ENCODE measurements at places on chromosomes 13 and 19.
A peak's percentile ranks its signal among the peaks of the same experiment; 100 is the strongest.

DNA sequence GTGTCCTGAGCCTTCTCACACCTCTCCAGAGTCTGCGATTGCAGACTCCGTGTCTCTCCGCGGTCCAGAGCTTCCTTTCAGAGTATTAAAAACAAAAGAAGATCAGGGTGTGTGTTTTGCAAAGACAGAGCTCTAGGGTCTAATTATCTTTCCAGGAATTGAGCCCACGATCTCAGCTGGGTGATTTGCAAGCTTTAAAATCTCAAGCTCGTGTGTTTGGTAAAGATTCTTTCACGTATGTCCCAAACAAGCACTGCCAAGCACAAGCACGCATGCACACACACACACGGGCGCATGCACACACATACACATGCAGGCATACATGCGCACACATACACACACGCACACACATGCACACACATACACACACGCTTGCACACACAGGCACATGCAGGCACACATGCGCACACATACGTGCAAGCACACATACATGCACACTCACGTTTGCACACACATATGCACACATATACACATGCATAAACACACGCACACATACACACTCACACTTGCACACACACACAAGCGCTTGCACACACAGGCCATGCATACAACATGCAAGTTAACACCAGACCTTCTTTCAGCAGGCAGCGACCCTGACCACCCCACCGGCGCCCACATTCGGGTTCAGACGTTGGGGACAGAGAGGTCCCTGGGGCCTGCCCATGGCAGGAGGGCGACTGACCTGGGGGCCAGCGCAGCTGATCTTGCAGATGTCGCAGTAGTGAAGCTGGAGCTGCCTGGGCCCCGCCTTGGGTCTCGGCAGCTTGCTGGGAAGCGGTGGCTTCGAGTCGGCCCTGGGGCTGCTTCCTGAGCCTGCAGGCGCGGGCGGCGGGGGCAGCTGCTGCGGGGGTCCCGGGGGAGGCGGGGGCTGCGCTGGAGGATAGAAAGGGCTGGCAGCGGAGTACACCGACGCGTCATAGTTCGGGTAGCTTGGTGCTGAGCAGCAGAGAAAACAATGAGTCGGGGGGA is 37.9 kb downstream of the ZFR2 start:
- DNase-seq, result no peak

DNA sequence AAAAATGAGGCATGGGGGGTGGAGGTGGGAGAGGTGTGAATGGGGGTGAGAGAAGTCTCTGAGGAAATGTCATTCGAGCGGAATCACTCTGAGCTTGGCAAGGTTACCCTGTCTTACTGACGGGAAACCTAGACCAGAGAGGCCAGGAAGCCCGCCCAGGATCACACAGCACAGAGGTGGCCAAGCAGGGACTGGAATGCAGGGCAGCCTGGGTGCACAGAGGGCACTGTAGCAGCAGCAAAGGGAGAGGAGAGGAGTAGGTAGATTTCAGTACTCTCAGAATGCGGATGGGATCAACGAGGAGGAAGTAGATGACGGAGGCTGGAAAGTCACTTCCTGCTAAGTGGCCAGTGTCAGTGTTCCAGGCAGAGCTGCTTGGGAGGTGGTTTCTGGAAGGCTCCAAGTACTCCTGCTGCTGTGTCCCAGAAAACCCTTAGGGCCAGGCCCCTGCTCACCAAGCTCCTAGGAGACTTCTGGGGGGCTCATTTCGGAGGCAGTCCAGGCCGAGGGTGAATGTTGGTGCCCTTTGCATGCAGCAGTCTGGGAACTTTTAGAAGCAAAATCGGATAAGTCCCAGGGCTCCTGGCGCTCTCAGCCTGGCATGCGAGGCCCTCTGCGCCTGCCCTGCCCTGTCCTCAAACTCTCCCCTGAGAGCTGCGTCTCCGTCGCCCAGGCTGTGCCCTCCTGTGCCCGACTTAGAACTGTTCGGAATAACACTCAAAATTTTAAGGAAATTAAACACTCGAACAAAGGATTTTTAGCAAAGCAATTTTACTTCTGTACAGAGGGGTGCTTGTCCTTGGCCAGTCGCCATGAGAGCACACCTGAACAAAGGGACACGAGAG is 33.5 kb downstream of the DNM2 start:
- no peak for DNase-seq

GRCh38 chr13:30559274-30559673 is 58.4 kb upstream of the USPL1 start:
- no peak for DNase-seq

- no peak for DNase-seq
Observed at GRCh38 chr13:112900226-112900600, 68.8 kb upstream of the MCF2L start.

DNA sequence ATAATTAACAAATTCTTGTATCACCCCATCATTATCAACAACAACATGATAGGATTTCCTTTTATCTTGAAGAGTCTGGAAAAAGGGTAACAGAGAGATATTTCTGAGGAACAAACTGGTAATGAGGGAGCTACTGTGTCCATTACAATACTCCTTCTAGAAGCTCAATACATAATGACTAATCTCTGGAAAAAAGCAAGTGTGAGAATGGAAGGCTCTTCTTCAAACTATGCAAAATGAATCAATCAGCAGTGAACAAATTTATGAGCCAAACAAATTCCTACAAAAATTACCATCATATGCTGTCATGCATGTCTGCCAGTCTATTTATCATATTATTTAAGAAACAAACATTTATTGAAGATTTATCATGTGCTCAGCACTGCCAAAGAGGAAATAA is 30.0 kb upstream of the USPL1 start:
- no peak for DNase-seq

DNA sequence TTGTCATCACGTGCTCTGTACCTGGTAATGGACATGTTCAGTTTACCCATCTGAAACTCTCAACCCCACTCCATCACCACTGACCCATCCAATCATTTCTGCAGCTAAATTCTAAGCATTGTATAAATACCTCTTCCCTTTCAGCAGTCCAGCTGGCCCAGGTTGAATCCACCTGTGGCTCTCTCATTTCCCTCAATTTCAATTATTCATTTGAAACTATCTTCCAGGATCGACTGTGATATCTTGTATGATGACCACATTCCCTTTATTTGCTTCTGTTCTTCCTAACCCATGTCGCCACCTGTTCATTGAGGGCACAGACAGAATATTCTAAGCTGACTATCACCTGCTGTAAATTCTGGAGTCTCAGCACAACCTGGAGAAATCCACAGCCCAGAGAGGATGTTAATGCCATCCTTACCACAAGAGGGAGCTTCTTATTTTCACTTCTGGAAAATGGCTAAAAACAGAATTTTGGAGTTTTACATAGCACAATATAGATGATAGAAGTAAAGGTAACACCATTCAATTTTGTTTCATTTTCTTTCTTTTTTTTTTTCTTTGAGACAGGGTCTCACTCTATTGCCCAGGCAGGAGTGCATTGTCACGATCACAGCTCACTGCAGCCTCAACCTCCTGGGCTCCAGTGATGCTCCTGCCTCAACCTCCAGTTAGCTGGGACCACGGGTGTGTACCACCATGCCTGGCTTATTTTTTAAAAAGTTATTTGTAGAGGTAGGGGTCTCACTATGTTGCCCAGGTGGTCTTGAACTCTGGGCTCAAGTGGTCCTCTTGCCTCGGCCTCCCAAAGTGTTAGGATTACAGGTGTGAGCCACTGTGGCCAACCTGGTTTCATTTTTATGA is 38.6 kb downstream of the ZNF823 start:
- DNase-seq, result peak; percentile 23

DNA sequence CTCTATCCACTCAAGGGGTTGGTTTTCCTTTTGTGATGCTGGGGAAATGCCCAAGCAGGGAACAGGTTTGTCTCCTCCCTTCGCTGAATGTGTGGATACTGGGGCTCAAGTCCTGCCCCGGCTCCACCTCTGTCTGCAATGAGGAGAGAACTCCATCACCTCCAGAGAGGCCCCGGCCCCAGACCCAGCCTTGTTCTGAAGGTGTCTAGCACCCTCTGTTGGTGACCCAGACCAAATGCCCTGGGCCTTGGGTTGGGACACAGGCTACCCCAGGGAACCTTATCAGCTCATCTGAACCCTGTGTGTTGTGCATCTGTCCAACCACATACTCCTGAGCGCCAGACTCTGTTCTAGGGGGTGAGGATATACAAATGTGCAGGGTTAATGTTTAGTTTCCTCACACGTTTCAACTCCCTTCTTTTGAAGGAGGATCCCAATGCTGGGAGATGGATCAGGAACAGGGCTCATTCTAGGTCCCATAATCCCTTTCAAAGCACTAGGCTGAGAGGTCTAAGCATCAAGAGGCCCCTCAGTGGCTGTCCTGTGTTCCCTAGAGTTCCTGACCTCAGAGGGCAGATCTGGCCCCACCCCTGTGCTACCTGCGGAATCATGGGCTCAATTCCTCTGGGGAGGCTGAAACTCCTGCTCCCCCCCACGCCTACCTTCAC is 112.5 kb upstream of the SLC7A1 start:
- DNase-seq, result peak; percentile 59

DNA sequence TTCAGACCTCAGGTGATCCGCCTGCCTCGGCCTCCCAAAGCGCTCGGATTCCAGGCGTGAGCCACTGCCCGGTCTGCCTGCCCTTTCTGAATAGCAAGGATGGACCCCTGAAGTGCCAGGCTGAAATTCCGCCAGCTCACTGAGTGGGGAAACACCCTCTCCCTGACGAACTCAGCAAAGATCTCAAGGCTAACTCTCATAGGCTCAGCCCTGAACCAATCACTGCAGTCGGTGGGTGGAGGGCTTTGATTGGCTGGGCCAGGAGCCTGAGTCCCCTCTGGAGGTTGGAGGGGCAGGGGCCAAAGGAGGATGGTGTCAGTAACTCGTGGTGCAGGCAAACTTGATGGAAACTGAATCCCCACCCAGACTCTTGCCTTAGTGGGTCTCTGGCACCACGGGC is 11.2 kb upstream of the COMP start:
- DNase-seq, result no peak

DNA sequence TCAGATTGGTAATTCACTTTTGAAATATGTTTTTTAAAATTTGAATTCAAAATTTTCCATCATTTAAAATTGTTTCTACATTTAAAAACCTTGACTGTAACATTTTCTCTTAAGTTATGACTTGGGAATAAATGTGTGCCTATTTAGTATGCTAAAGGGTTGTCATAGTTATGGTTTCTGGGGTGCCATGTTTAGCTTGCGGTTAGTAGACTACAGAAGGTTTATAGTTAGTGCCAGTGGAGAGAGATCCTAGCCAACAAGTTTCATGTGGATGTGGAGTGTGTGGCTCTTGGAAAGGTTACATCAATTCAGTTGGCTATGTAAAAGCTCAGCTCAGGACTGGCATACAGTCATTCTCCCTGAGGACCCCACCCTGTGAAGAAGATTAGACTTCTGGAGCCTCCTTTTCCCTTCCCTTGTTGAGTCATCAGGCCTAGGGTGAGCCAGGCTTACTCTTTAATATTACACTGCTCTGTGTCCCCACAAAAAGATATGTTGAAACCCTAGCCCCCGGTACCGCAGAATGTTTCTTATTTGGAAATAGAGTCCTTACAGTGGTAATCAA is 20.4 kb downstream of the LMO7 start:
- no peak for DNase-seq

GRCh38 chr19:51251468-51251820 is 564 bp downstream of the SIGLECL1 start:
- DNase-seq, result peak; percentile 80

GRCh38 chr19:47723581-47723940 is 10.3 kb downstream of the EHD2 start:
- DNase-seq, result no peak

GRCh38 chr19:40622773-40623075 is 21.6 kb downstream of the LTBP4 start:
- no peak for DNase-seq

DNA sequence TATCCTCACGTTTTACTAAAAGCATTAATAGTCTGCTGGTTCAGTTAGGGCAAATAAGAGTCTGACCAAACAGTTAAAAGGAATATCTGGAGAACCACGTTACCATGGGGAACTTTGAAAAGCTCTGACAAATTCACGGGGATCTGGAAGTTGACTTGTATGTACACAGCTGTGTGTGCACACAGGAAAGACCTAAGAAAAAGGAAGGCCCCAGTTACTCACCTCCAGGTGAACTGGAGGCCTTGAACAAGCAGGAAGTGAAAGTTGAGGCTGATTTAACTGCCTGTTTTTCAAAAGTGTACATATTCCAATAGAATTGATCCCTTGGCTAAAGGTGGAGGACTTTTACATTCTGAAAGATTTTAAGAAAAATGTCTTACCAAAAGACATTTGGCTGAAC is 1891.6 kb upstream of the PCDH20 start:
- DNase-seq, result peak; percentile 1

DNA sequence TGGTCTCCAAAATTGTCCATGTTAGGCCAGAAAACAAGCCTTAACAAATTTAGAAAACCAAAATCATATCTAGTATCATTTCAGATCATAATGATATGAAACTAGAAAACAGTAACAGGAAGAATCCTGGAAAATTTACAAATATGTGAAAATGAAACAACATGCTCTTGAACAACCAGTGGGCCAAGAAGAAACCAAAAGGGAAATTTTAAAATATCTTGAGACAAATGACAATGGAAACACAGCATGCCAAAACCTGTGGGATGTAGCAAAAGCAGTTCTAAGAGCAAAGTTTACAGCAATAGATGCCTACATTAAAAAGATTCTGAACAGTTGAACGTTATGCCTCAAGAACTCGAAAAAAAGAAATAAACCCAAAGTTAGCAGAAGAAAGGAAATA is 32.6 kb downstream of the VWA8 start:
- no peak for DNase-seq

GRCh38 chr19:17862711-17863519 is 3.2 kb downstream of the RPL18A start:
- DNase-seq, result peak; percentile 63

Data from GM12865 (cell line).